Inflammatory macrophage (primary cell): ENCODE measurements at places on chromosomes 2 and 18.

- no peak for DNase-seq
Observed at GRCh38 chr2:101971836-101972235, 19.9 kb upstream of the IL1R2 start.

DNA sequence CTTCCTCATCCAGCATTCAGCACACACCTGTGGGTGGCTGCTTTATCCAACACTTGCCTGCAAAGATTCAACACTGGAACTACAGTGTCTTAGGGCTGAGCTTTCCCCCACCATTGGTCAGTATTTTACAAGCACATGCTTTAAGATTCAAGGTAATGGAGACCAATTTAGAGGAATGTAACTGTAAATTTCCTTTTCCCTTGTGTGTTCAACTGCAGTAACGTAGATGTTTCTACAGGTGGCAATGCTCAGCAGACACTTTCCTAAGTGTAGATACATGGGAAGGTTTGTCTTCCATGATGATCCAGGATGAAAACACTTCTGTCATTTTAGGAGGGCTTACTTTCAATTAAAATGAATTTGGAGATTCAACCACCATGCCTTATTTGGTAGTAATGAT, 143.6 kb upstream of the PXDN start:
- DNase-seq: no peak

GRCh38 chr2:110662560-110662959, 15.3 kb downstream of the BUB1 start:
- DNase-seq: no peak

DNA sequence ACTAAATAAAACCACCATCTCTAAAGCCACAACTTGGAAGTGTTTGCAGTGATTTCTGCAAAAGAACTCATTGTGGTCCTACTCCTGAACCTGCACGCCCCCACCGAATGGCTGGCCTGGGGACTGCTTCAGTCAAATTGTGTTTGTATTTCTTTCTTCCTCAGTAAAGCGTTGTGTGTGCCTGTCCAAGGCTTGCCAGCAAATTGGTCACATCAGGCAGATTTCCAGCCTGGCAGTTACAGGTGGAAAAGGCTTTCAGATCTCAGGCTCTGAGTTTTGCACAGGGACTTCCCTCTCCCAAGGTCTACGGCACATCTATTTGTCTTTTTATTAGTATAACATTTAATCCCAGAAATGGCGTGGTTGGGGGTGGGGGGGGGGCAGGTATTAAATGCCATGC, 54.0 kb upstream of the NOSTRIN start:
- DNase-seq: no peak

DNA sequence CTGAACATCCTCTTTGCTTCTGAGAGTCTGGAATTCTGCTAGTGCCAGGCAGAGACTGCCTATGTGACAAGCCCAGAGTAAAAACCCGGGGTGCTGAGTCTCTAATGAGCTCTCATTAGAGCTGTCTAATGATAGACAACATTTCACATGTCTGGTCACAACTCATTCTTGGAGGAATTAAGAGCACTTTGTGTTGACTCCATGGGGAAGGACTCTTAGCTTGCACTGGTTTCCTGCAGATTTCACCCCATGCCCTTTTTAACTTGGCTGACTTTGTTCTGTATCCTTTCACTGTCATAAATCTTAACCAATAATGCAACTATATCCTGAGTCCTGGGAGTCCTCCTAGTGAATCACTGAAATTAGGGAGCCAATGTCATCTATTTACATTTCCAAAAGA, 33.5 kb downstream of the FBXO15 start:
- DNase-seq: no peak

DNA sequence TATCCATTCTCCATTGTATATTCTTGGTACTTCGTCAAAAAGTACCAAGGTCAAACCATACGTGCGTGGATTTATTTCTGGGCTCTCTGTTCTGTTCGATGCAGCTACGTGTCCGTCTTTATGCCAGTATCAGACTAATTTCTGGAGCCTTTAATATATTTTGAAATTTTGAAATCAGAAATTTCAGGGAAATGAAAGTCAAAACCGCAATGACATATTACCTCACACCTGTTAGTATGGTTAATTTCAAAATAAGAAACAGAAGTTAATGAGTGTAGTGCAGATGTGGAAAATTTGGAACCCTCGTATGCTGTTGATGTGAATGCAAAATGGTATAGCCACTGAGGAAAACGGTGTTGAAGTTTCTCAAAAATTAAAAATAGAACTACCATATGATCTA, 156.1 kb upstream of the TRIB2 start:
- no peak for DNase-seq

DNA sequence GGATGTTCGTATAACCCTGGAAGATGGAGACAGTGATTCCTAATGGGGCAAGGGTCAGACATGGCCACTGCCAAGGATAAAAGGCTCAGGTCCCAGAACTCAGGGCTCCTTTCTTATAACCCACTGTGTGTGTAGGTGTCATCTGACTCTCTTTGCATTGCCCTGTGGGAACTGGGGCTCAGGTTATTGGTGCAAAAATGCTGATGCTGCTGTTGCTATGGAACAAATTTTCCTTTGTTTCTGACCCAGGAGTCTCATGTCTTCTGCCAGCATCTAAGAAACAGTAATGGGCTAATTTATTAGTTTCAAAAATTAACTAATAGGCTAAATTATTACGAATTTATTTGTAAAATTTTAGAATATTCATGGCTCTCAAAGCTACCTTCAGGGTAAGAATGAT, 24.3 kb upstream of the LDLRAD4 start:
- DNase-seq: no peak

- DNase-seq: no peak
Observed at GRCh38 chr18:78561757-78562510, 417.7 kb upstream of the SALL3 start.

- peak; percentile 88 for DNase-seq
Observed at GRCh38 chr2:64330281-64331113, 123.5 kb upstream of the LGALSL start.

DNA sequence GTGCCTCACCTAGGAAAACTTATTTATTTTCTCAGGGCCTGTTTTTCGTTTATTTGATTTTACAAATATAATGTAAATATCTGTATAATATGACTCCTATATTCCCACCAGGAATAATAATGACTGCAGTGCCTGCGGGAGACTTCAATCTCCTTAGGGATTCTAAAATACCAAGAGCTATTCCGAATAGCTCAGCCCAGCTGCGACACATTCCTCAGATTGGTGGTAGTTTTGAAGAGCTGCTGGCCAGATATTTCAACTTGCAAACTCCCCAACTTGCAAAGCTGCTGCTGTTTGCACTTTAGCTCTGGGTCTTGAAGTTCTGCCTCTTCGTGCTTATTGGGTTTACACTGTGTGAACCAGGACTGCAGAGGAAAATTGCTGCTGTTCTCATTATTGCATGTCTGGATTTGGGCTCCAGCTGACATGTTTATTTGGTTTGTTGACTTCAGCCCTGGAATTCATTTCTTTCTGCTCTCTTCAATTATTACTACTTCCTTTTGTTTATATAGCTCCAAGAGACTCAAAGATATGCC, 480.2 kb upstream of the CHST9 start:
- DNase-seq: no peak

DNA sequence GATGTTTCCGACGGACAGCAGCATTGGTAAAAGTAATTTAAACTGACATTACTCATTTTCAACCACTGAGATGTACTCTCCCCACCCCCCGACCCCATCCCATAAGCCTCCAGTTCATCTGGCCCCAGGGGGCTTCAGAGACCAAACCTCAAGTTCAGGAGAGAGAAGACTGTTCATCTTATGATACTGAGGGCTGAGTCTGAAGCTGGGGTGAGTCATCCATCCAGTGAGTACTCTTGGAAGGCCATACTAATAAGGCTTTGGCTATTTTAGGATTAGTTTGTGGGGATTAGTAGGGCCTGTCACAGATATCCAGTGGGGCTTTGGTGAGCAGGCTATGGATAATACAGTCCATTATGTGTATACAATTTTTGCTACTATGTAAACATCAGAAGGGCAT, 125.3 kb upstream of the APCDD1 start:
- no peak for DNase-seq

- no peak for DNase-seq
Observed at GRCh38 chr2:216418981-216419380, 6.7 kb downstream of the SMARCAL1 start.

GRCh38 chr2:79960519-79960918, 344.0 kb downstream of the LRRTM1 start:
- DNase-seq: no peak

DNA sequence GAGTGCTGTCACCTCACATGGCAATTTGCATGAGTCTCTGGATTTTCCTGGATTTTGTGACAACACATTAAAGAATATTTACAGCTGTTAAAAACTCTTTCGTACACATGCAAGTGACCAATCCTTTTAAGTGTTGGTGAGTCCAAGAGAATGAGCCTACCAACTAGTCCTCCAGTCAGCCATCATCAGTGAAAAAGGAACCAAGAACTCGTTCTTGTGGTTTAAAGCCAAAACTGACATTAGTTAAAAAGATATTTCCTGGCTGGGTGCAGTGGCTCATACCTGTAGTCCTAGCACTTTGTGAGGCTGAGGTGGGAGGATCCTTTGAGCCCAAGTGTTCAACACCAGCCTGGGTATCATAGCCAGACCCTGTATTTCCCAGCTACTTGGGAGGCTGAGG, 215.4 kb upstream of the ITGA4 start:
- DNase-seq: no peak

DNA sequence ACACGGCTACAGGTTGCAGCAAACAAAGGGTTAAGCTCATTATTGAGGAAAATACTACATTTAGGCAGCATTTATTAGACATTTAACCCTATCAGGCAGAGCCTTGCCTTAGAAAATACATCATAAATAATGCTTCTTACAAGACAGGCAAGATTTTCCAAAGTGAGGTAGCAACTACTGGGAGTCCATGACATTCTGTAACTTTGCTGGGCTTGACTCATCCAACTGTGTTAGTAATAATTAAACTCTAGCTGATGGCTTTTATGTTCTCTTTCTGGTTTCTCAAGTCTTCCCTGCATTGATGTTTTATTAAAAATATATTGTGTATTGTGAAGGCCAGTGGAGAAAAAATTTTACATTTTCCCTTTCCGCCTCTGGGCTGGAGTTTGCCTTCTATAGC, 291.3 kb downstream of the AFF3 start:
- DNase-seq: no peak

DNA sequence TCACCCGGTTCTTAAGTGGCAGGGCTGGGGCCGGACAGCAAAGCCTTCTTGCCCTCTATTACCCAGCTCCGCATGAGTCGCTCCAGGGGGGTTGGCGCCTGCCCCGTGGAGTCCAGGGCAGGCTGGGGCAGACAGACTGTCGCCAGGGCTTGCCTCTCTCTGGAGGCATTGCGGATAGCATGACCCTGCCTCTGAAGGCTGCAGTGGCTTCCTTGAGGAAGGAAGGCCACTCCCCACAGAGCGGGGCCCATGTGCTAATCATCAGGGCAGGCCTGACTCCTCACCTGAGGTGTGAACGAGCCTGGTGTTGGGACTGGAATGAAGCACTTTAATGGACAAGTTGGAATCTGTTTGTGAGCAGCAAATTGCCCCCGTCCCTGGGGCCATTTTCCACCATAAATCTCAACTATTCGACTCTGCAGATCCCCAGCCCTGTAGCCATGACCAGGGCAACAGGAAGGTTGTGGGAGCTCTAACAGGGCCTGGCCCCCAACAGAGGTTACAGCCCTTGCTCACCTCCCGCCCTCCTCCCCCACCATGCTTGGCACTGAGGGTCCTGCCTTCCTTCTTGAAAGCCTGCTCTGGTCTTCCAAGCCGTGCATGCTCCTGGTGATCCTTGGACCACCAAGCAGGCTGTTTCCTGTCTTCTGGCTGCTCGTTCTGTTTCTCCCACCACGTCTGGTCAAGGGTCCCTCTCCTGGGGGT, 144.9 kb upstream of the HAAO start:
- no peak for DNase-seq

GRCh38 chr18:56191334-56191733, 447.1 kb downstream of the TXNL1 start:
- DNase-seq: no peak

DNA sequence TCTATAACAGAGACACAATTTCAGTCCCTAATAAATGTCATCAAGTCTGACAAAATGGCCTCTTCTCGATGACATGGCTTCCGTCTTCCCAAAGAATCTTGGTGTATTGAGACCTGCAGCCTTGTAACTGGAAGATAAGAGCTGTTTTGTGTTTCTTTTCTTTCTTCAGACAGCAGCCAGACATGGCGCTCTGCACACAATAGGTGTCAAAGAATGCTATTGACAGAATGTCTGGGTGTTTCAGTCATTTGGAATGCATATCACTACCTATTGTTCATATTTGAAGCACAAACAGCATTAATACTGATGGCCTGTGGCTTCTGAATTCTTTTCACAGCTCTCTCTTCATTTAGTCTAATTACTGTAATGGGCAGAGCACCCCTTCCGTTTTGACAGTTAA, 344.8 kb downstream of the RPRM start:
- no peak for DNase-seq

- DNase-seq: no peak
Observed at GRCh38 chr2:150872756-150873395, 385.4 kb upstream of the RND3 start.

- DNase-seq: peak; percentile 40
Observed at GRCh38 chr18:31100436-31101182, 1.6 kb downstream of the DSC2 start.

DNA sequence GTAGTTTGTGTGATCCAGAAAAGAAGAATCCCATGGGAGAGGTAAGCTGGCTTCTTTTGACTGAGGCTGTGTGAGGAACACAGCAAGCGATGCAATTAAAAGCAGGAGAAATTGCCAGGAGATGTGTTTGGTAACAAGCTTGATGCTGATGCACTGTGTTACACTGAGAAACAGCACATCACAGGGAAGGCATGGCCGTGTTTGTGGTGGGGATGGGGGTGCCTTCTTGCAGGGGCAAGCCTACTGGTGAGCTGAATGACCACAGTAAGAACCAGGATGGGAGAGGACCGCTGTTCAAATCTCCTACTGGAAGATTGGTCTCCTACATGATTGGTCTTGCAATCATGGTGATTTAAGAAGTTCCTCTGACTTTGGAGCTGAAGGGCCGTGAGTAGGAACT, 477.7 kb upstream of the HS6ST1 start:
- DNase-seq: no peak

- no peak for DNase-seq
Observed at GRCh38 chr2:57886161-57886786, 160.3 kb upstream of the VRK2 start.

DNA sequence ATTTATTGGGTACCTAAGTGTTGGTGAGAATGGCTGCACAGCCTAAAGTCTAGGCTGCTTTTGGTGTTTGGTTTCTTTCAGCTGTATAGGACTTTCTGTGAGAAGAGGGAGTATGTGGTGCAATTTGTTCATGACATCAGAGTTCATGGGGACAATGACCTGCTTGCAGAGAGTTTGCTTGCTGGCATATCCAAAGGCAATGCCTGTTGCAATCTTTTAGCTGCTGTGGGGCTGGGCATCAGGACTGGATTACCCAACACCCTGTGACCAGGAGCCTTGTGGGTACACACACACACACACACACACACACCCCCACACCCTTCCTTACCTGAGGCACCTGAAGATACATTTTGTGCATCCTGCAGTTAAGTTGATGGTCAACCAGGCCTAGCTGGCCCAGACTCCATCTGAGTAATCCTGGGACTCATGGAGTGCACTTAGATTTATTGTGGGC, 68.4 kb downstream of the LIPG start:
- DNase-seq: peak; percentile 15
